NCI-H1092 treated with DMSO at 0.1 percent for 48 hours (cell line): ENCODE measurements at places on chromosomes 6 and 20.

DNA sequence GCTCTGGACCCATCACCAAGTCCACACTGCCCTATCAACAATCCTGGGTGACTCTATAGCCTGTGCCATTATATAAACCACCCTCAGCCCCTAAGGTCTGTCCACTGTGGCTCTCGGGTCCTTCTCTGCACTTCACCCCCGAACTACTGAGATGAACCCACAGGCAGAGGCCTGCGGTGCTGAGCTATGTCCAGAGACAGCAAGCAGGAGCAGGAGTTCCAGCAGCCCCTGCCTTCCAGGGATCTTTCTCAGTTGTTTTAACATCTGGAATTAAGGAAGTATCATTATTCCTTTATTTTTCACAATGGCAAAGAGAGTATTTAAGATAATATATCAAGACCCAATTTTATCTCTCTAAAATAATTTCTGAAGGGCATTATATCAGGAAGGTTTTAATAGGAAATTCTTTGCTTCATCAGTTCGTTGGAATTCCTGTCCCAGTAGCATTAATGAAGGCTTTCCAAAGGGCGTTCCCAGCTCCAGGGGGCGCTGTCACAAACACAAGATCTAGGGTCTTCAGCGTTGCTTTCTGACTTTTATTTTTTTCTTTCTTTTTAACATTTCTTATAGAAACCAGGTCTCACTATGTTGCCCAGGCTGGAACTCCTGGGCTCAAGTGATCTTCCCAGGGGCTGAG lies 27.3 kb downstream of the RRBP1 start:
- no peak for DNase-seq

- DNase-seq, result no peak
Measured at GRCh38 chr6:45555981-45556771, 178.4 kb upstream of the SUPT3H start.

- no peak for DNase-seq
Measured at GRCh38 chr6:83870649-83871048, 11.2 kb downstream of the CYB5R4 start.

DNA sequence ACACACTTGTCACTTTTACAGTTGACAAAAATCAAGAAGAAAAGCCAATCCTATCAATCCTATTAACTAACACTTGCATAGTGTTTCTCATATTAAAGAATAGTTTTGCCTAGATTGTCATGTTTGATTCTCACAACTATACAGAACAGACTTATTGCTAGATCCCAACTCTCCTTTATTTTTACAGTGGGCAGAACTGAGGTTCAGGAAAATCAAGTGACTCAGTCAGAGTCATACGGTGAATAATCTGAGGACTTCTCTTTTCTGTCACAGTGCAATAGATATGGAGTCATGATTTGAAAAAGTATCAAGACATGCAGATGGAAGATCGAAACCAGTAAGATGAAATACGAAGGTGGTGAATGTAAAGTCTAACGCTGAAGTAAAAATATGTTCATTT lies 195.1 kb upstream of the CITED2 start:
- no peak for DNase-seq

DNA sequence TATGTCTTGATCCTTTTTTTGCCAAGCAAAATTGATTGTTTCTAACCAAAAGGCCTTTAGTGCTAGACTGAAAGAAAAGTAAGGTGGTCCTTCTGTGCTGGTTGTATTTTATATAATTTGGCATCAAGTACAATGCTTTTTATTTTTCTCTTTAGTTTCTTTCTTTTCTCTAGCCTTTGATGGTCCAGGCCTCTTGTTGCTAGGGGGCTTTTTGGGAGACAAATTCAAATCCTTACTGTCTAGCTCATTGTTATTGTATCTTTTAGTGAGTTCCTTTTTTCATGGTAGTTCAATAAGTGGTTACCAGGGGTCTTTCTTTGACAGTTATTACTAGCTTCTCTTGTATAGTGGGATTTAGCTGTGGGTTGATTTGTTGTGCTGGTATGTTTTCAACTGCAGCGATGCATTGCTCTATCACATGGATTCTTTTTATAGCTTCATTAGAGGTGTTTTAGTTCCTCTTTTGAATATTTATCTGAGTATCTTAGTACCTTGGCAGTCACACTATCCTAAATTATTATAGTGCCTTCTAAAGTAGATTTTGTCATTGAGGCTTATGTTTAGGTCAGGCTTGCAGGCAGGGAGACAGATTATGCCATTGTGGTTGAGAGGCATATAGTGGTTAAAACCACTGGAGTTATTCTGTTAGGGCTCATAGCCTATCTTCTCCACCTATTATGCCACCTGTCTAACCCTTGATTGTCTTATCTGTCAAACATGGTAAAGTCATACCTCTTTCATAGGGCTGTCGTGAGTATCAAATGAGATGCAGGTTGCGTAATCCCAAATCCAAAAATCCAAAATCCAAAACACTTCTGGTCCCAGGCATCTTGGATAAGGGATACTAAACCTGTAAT lies 49.5 kb downstream of the KCNS1 start:
- DNase-seq, result no peak

- DNase-seq, result no peak
Measured at GRCh38 chr6:163607792-163608191, 193.3 kb downstream of the QKI start.

- DNase-seq, result no peak
Measured at GRCh38 chr6:3409699-3410384, 47.0 kb downstream of the SLC22A23 start.

DNA sequence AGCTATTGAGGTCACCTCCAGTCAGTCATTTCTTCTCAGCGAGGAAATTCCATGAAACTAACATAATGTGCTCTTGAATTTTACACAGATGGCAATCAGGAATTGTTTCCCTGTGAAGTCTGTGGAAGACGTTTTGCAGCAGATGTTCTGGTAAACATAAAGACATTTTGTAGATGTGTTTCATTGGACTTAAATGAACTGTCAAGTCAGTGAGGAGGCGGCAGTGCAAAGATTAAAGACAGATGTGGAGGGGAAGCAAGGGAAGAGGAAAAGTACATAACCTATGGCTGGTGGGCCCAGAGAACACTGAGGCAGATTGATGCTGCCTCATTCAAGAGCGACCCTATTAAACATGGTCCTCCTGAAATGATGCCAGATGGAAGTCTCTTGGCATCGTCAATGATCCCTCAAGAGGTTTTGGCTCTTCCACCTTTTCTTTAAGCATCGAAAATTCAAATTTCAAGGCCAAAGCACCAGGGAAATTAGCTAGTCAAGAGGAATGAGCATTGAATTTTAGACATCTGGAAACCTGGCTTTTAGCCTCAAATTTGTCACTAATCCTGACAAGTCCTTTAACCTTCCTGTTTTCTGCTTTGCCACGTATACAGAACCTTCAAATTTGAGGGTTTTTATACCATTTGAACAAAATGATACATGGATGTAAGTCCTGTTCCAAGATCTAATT lies 20.1 kb downstream of the ZC2HC1B start:
- DNase-seq, result no peak
